HS-27A (cell line): ENCODE measurements at places on chromosomes 11 and 22.

DNA sequence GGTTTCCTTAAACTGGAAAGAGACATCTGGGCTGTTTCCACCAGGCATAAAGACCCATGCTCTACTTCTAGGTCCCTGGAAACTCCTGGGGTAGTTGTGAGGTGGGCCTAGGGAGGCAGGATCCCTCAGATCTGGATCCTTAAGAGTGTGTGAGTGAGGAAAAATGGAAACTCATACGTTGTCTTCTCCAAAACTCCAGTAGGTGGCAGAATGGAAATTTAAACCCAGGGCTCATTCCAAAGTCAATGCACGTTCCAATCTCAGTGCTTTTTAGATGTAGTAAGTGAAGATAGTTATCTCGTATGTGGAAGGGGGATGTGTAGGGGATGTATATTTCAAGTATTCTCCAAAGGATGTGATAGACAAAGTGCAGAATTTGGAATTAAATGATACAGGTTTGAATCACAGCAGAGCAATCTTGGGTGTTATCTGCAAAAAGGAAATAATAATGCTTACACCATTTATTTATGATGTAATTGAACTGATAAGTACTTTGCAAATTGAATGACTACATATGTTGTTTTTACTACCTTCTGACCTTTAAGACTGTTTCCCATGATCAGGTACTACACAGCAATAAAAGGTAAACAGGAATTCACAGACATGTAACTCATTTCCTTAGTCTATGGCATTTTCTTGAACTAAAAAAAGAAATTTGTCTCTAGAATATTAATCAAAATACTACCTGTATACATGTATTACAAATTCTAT, 13.1 kb upstream of the MMP1 start:
- DNase-seq, result no peak

- DNase-seq, result no peak
These were observed 197.2 kb upstream of the ANO3 start for GRCh38 chr11:26134481-26135355.

DNA sequence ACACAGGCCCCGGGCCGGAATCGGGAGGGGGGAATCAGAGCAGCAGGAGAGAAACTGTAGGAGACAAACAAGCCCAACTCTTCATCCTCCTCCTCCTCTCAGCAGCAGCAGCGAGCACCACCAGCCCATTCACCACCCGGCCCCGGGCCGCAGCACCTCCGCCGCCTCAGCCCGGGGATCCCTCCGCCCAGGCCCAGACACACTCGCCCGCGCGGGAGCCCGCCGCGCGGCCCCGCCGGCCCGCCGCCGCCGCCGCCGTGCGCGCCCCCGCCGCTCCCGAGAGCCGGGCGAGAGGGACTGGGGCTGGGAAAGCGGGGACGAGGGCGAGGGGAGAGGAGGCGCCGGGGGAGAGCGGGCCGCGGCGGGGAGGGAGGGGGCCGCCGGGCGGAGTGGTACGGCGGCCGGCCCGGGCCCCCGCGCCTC, at the start of gene PHF21A:
TSS of gene PHF21A (minus strand) at position 154 of the 423 bp plus-strand sequence. CDS start 37,235 bp downstream, outside the sequence.
- DNase-seq, result peak; percentile 76

DNA sequence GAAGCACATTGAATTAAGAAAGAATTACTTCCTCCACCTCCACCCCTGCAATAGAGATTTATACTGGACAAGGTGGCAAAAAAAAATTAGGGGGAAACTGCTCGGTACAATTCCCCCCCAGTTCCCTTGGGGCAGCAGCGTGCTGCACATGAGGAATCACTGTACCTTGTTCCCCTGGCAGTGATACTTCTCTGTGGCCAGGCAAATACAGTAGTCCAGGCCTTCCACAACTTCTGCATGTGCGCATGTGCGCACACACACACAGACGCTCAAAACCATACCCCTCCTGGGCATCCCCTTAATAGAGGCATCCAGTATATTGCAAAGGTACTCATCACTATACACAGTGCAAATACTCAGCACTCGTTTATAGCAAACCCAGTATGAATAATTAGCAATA, 68.9 kb downstream of the ARFGAP2 start:
- DNase-seq, result no peak

- DNase-seq, result no peak
These were observed 33.4 kb upstream of the HORMAD2 start for GRCh38 chr22:30046716-30047363.

DNA sequence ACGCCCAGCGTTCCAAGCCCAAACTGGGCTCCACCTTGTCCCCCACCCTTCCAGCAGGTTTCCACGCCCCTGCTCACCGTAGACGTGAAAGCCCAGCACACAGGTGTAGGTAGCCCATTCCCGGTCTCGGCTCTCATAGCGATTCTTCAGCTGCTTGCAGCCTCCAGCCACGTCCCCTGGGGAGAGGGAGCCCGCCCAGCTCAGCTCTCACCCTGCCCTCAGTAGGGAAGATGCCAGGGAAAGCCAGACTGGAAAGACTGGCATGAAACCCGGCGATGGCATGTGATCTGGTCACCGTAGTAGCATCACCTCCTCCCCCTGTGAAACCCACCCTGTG, 1.4 kb upstream of the MTA2 start:
- no peak for DNase-seq

DNA sequence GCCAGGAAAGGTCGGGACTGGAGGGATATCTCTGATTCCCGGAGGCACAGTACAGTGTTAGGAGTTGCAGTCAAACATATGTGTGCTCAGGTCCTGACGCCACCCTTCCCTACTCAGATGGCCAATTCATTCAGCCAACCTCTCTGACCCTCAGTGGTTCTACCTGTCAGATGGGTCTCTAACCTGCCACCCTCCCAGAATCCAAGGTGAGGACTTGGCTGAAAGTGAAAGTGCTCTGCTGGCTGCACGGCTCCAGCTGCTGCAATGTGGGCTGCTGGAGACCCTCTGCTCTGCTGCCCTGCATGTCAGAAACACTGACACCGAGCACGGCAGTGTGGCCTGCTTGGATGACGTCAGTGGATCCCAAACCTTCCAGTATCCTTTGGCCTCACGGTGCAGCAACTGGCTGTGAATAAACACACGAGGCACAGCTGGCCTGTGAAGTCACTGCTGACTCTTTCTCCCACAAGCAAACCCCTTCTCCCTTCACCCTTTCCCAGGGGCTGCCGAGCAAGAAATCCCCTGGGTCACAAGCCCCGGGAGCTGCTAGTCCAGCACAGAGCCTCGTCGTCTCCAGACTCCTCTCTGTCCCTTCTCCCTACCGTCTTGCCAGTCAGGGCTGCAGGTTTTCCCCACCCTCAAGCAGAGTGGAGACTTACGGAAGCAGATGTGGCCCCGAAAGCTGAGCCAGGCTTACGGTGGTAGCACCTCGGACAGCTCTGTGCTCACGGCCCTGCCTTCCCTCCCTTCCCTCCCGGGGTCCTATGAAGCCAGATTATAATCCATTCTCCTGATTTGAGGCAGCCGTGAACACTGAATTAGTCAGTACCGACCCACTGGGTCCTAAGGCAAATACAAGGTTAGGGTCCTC, 24.3 kb downstream of the KIAA0930 start:
- no peak for DNase-seq

- no peak for DNase-seq
These were observed 18.1 kb downstream of the LRP4 start for GRCh38 chr11:46900091-46900746.

DNA sequence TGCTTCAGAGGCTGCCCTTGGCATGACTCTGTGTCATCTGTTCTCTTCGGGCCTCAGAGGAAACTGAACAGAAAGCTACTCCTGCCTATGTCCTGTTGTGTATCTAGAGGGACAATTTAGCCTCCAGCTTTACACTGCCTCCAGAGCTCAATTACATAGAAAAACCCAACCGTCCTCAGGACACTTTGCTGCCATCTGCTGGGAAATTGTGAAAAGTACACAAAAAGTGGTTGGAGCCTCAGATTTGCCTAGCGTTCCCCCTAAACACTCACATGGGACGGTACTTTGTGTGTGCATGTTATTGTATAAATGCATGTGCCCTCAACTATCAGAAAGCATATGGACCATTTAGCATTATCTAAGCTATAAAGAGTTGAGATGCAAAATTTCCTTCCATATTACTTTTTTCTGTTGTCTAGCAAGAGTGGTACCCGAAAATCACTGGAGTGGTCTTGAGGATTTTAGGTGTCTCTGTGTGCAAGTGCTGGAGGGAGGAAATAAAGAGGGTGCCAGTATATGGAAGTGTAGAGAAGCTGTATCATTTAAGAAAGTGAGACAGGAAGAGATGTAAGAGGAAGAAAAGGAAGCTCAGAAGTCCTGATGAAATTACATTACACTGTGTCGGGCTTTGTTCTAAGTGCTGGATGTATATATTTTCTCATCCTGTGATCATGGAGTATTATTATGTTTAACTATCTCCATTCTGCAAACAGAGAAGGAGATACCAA, 8.7 kb upstream of the MS4A4E start:
- no peak for DNase-seq

- DNase-seq, result no peak
These were observed 2.7 kb downstream of the P2RY6 start for GRCh38 chr11:73274722-73275380.

- DNase-seq, result no peak
These were observed 390.9 kb downstream of the DLG2 start for GRCh38 chr11:85236211-85236610.

- peak; percentile 49 for DNase-seq
These were observed 411.5 kb upstream of the DDI1 start for GRCh38 chr11:103624708-103625623.

- DNase-seq, result no peak
These were observed 18.5 kb downstream of the FBLN1 start for GRCh38 chr22:45521178-45521577.

DNA sequence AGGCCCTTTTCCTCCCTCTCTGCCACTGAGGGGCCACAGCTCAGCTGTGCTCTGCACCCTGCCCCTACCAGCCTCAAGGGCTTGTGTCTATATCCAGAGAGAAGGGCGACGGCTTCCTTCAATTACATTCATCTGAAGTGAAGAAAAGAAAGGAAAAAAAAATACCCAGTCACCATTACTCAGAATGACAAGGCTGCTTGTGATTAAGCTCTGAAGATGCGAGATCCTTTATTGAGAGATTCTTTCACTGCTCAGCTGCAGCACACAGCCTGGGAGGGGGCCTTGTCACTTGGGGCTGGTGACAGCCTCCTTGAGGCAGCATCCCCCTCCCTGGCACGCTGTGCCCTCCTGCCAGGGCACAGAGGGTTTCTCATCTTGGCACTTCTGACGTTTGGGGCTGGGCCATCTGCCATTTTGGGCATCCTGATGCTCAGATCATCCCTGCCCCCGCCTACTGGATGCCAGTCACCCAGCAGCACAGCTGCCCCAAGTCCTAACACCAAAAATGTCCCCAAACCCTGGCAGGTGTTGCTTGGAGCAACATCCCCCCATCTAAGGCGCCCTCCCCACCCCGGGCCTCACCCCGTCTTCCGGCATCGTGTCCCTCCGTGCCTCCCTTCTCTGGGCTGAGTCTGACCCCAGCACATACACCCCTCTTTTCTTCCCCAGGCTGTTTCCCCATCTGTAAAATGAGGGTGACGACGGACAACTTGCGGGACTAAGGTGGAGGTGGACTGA, 1394.7 kb downstream of the BRD1 start:
- DNase-seq, result no peak

GRCh38 chr11:3853899-3854659, 1.4 kb upstream of the STIM1 start:
- no peak for DNase-seq

DNA sequence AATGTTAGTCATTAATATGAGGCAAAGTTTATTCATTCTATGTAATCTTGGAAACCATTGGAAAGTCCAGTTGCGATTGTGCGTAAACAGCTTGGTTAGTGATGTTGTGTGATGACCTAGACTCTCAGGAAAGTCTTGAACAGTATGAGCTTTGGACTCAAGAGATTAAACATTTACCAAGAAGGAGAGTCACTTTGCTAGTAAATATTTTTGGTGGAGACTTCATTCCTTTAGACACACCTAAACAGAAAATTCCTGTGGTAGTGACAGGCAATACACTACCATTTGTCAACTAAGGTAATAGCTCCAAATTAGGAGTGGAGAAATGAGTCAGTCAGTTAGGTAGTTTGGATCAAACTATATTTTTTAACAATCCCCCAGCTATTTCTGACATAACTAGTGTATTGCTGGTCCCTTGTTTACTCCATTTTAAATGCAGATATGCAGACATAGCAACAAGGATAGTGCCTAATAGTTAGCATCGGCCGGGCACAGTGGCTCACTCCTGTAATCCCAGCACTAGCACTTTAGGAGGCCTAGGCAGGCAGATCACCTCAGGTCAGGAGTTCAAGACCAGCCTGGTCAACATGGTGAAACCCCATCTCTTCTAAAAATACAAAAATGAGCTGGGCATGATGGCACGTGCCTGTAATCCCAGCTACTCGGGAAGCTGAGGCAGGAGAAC, 89.3 kb downstream of the ARHGAP42 start:
- DNase-seq, result peak; percentile 3

DNA sequence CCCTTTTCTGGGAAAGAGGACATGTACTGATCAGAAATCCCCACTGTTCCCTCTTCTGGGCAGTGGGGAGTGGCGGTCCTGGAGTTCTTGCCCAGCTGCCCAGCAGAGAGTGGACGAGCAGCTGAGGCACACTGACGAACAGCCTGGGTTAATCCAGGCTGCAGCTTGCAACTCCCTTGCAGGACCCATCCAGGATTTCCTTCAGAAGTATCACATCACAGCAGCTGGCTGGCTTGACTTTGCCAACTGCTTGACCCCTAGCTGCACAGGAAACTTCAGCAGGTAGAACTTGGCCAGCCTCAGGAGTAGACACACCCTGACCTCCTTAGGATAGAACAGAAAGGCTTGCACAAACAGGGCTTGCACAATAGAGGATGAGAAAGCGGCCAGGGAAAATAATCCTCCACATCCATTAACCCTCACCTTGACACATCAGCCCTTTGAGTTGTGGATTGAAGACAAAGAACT, 27.9 kb upstream of the FZD4 start:
- no peak for DNase-seq

- DNase-seq, result no peak
These were observed 19.1 kb downstream of the ST14 start for GRCh38 chr11:130178441-130179339.

GRCh38 chr11:36500315-36500721, 9.8 kb downstream of the TRAF6 start:
- peak; percentile 73 for DNase-seq

DNA sequence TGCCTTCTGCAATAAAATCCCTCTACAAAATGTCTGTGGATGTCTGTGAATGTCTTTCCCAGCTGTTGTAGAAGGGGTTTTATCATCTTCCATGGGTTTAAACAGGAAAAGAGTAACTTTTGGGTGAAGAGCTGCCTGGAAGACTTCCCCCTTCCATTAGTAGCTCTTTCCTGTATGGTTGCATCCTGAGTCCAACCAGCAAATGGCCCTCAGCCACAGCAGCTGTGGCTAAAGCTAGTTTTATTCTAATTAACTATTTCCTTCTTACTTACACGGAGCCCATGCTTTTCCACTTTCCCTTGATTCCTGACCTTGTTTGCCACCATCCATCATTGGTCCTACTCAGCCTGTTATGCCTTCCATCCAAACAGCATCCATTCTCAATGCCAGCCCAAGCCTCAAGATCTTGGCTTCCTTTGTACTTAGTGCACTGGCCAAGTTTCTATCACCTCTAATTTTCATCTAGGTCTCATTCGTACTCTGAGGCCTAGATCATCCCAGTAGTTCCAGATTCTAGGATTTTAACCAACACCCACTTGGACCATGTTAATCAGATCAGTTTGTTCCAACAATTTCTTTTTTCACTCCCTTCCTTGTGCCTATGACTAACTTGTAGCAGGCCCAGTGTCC, 41.5 kb upstream of the CADM1 start:
- no peak for DNase-seq
